ENCODE measurements at places on chromosomes 11 and 22.
A peak's percentile ranks its signal among the peaks of the same experiment; 100 is the strongest.

DNA sequence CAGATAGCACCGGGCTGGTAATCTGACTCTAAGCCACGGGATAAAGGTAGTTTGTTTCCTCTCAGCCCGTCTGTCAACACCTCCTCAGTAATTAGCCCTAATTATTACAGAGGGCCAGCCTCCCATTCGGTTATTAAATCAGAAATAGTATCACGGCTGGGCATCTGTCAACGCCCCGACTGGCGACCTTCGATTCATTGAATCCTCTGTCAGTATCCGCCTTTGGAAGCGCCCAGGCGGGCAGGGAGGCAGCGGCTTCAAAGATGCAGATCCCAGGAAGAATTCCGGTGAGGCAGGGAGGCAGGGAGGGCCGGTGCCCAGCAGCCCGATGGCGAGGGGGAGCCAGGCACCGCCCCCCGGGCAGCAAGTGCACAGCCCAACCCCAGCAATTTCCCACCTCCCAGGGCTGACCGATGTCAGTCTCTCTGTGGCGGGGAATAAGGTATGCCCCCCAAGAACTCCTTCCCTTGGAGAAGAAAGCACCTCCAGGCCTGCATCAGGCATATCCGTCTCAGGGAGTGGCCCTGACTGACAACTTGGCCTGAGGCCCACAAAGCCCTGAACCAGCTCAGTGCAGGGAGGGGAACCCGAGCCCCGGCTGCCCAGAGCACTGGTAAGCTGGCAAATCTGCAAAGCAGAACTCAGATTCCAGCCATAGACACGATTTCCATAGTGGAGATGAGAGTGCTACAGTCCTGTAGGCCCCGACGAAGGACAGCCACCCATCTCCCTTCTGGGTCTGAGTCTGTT, 11.4 kb downstream of the GNB1L start:
- no peak for DNase-seq

DNA sequence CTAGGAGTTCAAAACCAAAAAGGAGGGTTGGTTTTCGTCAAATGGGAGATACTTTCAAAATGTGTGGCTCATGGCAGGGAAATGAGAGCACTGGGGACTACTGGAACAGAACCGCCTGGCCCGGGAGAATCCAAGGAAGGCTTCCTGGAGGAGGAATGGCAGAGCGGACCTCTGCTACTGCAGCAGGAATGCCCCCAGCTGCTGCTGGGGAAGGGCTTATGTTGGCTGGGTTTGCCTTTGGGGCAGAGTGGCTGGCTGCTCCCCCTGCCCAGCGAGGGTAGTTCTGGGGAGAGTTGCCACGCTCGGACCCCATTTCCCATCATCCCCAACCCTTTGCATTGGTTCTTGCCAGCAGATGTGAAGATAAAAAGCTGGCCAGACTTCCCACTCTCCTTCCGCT, 10.6 kb upstream of the APOBEC3A start:
- no peak for DNase-seq

GRCh38 chr11:76772100-76772782, 10.9 kb upstream of the TSKU start:
- peak; percentile 50 for DNase-seq

GRCh38 chr11:43021466-43021865, 290.3 kb upstream of the API5 start:
- no peak for DNase-seq

DNA sequence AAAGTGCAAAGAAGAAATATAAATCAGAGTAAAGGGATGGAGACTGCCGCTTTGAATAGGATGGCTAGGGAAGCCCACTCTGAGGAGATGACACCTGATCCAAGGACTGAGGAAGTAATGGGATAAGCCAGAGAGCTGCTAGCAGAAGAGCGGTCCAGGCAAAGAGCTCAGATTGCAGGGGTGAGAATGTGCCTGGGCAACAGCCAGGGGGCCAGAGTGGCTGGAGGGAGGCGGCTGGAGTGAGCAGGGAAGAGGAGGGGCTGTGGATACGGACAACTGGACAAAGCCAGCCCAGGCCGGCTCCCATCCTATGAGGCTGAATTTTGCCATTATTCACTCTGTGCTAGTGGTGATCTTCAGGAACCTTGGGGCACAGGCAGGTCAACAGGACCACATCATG, 360.3 kb upstream of the SYN3 start:
- no peak for DNase-seq

GRCh38 chr11:134038897-134039470, 29.9 kb upstream of the JAM3 start:
- peak; percentile 21 for DNase-seq

DNA sequence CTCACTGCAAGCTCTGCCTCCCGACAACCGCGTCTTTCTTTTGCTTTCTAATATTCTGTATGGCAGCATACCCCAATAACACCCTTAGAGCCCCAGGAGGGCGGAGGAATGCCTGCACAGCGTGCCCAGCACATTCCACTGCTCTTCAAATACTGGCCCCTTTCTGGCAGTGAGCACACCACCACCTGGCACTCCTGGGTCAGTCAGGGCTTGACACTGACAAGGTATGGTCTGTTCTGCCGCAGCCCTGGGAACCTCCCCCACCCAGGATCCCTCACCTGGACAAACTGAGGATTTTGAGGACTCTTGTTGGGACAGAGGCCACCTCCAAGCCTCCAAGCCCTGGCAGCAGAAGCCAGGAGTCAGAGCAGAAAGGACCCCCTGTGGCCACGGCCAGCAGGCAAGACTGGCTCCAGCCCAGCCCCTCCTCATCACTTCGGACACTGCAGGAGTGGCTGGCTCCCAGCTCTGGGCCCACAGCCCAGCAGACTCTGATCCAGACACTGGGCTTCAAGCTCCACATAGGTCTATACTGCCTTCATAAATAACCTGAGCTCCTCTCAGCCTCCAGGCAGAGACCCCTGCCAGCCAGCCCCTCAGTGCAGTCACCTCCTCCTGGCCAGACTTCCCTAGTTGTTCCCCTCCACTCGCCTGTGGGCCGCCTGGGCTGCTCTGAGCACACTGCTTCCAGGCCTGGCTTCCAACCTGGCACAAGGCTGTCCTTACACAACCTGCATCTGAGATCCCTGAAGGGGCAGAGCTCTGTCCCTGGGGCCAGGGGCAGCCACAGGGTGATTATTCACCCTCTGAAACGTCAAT, 14.5 kb downstream of the CARS1 start:
- DNase-seq, result no peak

DNA sequence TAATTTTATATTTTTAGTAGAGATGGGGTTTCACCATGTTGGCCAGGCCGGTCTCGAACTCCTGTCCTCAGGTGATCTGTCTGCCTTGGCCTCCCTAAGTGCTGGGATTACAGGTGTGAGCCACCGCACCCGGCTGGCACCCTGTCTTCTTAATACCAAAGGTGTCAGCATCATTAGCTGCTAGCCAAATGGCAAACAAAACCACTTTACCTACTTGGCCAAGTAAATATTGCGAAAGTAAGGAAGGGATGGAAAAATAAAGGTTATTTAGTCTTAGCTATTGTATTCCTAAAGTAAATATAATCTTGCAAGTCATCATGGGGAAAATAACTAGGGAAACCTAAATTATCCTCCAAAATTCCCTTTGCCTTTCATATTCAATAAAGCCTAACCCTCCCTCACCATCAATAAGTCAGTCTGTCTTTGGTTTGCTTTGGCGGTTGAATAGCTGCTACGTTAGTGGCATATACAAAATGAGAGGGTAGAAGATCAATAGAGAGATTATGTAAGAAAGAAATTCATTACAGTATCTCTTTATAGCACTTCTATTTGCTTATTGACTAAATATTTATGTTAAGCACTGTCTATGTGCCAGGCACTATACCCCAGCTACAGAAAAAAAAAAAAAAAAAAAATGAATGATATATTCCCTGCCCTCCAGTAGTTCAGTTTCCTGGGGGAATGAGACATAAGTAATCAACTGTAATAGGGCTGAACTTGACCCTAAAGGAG, 40.2 kb upstream of the CFAP300 start:
- no peak for DNase-seq

- no peak for DNase-seq
These were observed 356.3 kb upstream of the CCDC90B start for GRCh38 chr11:83642500-83642899.

GRCh38 chr11:32400196-32400595, 35.1 kb downstream of the WT1 start:
- DNase-seq, result peak; percentile 10

DNA sequence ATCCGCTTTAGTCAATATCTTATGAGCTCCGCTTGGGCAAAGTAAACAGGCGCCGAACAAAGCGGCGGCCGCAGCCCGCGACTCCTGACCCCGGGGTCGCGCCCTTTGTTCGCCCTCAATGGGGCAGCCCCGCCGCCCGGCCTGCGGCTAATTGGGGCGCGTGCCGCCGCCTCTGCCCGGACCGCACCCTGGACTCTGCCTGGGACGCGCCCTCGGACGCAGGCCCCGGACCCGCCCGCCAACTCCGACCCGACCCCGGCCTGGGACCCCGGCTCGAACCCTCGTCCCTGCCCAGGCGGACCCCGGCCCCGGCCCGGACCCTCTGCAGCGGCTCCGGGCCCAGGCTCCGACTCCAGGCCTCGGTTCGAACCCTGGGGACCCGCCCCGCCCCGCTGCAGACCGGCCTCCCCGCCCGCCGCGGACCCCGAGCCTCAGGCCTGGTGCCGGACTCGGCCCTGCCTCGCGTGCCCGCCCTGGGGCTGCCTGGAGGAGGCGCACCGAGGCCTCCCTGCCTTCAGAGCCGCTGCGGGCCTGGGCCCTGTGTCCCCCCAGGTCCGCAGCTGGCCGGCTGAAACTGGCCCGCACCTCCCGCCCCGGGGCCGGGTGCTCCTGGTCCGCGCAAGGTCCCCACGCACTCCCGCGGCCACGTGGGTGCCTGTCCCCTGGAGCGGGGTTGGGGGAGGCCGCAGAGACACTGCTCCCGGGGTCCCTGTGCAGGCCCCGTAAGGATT, 84.7 kb upstream of the WNT7B start:
- DNase-seq, result no peak

GRCh38 chr22:29311464-29312217, 3.9 kb downstream of the RASL10A start:
- DNase-seq, result no peak

DNA sequence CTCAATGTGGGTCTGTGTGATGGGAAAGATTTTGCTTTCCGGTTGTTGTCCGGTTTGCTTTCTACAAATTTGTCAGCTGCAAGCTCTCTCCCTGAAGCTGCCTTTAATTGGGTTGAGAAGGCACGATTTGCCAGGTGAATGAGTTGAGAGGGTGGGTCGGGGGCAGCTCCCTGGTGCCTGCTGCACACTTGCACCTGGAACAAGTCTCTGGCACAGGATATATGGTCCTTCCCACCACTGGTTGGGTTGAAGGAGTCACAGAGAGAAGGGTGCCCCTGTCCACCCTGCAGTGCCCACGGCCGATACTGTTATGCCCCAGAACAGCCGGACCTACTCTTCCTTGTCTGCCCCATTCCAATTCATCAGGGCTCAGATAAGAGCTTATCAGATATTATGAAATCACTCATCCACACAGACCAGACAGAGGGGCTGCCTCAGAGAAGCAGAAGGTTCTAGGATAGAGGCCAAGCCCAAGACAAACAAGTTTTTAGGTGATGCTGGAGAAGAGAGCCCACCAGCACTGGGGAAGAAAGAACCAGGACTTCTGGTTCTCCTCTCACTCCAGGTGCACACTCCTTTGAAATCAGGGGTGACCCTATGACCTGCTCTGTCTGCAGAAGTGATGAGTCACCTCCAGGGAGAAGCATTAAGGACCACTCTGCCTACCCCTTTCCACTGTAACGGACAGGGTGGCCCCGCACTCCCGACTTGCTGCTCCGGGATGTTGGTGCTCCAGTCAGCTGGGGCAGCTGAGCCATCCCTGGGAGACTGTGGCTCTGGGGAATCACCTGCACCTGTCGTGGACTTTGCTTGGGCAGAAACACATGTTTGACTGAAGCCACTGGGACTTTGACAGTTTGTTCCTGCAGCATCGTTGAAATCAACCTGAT, 45.3 kb downstream of the RTL6 start:
- DNase-seq, result no peak

DNA sequence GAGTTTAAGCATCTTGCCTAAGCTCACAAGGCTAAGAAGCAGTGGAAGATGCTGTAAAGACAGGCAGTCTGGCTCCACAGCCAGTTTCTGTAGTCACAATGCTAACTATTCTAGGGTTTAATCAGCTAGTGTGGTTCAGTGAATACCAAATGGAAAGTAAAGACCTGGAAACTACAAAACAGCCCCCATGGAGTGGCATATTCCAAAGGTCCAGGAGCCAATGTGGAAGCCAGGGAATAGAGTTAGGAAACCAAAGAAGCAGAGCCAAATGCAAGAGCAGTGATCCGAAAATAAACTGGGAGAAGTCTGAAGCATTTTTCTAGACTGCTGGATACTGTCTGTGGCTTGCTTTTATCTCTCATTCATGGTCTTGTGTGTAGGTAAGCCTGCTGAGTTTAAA, 731.2 kb upstream of the ANO5 start:
- no peak for DNase-seq

DNA sequence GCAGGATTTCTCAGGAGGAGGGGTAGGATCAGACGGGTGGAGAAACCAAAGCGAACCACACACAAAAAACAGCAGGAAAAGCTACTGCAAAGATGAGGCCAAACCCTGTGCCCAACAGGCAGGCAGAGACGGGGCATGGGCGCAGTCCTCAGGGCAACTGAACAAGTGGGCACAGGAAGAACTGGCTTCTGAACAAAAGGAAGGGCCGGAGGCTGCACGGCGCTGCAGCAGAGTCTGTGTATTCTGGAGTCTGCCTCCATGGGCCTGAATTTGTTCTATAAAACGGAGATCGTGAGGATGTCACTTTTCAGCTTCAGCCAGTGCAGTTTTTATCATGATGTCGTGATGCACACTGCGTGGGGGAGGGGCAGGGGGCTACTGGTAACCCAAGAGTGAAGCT, 1026.0 kb downstream of the TBC1D22A start:
- no peak for DNase-seq

DNA sequence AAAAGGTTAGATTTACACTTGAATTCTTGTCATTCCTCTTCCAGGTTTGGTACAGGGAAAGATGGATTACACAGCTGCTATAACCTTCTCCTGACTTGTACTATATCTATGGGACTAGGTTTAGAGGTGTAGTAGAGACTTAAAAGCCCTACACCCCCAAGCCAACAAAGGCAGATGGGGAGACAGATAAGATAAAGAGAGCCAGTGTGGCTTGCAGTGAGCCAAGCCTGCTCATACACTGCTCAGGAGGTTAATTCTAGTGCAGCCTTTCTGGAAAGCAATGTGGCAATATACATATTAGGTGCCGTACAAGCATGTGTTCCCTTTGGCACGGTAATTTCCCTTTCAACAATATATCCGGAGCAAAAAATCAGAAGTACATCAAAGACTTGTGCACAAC, 10.8 kb downstream of the SIK3 start:
- no peak for DNase-seq

GRCh38 chr22:47069270-47069669, 306.8 kb downstream of the TBC1D22A start:
- no peak for DNase-seq

DNA sequence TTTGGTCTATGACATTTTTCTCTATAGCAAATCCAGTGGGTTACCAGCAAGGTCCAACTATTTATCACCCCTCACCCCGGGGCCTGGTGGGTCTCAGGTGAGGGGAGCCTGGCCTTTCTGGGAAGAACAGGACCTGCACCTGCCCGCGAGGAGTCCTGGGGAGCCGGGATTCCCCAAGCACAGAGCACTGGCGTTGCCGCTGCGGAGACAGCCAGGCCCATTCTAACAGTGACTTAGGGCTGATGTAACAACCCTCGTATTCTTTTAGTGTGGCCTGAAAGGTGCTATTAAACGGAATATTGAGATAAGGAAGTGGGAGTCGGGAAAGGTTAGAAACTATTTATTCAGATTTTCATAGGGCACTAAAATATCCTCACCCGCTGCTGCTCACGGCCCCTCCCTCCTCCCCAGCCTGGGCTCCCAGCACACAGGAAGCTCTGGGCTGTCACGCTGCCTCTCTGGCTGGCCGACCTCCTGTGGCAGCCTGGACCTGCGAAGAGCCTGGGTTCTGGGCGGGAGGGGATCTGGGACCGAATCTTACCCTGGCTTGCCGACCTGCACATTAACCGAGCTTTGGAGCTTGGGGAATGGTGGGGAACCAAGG, 141.2 kb downstream of the MIAT start:
- DNase-seq, result no peak
